Anterior cingulate cortex (tissue), 58 donors: ENCODE measurements at places on chromosomes 7 and 10.

DNA sequence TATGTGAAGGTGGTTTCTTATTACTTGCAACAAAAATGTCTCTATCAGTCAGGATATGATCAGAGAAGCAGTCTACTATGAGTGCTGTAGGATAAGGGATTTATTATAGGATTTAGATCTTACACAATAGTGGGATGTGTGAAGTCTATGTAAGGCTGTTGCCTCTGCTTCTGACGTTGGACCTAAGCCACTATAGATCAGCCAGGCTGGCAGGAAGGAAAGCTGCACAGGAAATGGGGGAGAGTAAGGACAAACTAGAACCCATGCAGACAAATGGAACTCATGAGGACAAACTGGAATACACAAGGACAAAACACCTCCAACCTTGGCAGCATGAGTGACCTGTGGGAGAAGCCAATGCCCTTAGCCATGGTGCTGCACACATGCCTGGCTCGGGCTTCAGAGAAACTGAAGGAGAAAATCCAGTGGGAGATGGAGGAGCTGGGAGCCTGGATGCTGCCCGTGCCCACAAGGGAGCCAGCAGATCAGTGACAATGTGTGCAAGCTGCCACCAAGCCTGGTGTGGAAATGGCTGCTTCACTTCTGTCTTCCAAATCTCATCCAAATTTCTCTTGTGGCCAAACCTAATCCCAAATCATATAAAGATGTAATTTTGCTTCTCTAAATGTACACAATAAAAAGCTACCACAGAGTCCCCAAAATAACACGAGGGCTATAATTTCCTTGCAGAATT is 147.0 kb upstream of the PCGF5 start:
- no peak for DNase-seq

GRCh38 chr7:45872116-45873034 is 507 bp downstream of the CCDC201 start:
- no peak for DNase-seq

- no peak for DNase-seq
These were observed 35.0 kb downstream of the TAF3 start for GRCh38 chr10:7853226-7853842.

GRCh38 chr7:127979728-127980126 is 51.5 kb downstream of the LRRC4 start:
- DNase-seq, result no peak

- no peak for DNase-seq
These were observed 213.7 kb upstream of the AOAH start for GRCh38 chr7:36937754-36938563.

GRCh38 chr7:2785071-2785500 is 59.0 kb downstream of the GNA12 start:
- DNase-seq, result no peak
